ENCODE measurements at places on chromosomes 2 and 18. TPM values are rescaled to one million over a fixed set of nuclear protein-coding genes. Genes with fewer than 3 reads are reported as not detected.
A peak's percentile ranks its signal among the peaks of the same experiment; 100 is the strongest.

DNA sequence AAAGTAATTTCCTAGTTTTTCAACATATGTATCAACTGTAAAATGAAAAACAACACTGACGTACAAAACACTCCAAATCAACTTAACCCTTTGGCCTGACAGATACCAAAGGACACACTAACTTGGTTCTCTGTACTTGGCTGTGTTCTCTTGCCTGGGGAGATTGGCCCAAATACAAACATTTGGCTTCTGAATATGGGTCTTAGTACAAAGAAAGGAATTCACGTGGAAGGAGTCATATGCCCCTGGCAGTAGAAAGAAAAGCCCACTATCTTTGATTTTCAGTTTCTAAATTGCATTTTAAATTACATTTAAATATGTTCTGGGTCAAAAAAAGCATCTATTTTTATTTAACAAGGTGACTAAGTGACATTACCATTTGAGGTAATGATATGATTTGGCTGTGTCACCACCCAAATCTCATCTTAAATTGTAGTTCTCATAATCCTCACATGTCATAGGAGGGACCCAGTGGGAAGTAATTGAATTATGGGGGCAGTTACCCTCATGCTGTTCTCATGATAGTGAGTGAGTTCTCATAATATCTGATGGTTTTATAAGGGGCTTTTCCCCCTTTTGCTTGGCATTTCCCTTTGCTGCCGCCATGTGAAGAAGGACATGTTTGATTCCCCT lies 153.6 kb upstream of the CCDC195 start:
- no peak for DNase-seq

- DNase-seq = no peak
Measured at GRCh38 chr18:37967261-37967660, 401.7 kb upstream of the CELF4 start.

- DNase-seq = no peak
Measured at GRCh38 chr18:267380-267687, 513 bp downstream of the THOC1 start.

DNA sequence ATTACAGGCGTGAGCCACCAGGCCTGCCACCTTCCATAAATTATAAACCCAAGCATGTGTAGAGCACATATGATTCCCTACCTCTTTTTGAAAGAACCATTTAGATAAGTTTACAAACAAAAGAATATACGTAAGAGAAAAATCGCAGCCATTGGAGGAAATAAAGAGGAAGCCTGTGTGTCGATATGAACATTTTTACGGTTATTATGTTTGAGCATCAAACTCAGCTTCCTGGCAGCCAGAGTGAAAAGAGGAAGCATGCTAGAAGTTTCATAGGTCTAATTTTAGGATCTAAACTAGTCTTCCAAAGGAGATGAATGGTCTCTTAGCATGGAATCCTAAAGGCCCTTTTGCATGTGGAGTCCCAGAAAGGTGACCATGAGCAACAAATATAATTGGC lies 104.3 kb downstream of the PLB1 start:
- DNase-seq = no peak

DNA sequence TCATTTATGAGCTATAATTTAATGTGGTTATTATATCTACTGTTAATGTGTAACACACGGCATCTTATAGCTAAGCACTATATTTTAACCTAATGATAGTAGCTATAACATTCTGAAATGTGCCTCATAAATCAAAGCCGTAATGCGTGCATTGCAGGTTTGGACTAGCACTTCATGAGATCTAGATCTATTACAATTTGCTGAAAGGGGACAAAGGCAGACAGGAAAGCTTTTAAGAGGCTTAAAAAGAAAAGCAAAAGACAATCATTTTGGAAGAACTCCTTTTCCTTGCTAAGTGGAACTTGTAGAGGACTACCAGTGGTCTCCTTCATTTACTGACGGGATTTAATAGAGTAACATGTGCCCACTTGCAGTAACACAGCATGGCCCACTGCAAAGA lies 213.1 kb downstream of the NBAS start:
- no peak for DNase-seq

DNA sequence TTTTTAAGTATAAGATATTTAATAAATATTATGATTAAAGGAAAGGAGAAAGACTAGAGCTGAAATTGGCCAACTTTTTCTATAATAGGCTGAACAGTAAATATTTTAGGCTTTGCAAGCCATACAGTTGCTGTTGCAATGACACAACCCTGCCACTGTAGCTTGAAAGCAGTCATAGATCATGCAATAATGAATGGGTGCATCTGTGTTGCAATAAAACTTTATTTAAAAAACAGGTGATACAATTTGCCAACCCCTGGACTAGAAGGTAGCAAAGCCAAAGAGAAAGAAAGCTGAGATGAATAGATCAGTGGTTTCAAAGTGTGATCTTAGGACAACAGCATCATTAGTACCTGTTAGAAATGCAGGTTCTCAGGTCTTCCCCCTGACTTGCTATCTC lies 219.1 kb downstream of the SETBP1 start:
- DNase-seq = no peak

GRCh38 chr2:64766841-64767669 lies 113.3 kb upstream of the SERTAD2 start:
- no peak for DNase-seq

GRCh38 chr18:41767960-41768359 lies 187.1 kb upstream of the PIK3C3 start:
- no peak for DNase-seq

GRCh38 chr18:34809451-34810072 lies 99.5 kb downstream of the DTNA start:
- DNase-seq = peak; percentile 88

DNA sequence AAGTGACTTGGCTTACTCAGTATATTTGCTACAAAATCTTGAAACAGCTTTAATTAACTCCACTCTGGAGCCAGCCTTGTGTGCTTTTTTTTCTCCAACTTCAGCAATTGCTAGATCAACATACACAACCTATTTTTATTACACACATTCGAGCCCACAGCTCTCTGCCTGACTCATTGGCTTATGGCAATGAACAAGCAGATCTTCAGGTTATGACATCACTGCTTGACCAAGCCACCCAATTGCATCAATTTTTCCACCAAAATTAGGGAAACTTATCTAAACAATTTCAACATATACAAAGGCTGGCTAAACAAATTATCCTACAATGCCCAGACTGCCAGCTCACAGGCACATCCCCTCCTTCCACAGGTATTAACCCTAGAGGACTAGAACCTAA lies 39.6 kb upstream of the PDK1 start:
- no peak for DNase-seq

DNA sequence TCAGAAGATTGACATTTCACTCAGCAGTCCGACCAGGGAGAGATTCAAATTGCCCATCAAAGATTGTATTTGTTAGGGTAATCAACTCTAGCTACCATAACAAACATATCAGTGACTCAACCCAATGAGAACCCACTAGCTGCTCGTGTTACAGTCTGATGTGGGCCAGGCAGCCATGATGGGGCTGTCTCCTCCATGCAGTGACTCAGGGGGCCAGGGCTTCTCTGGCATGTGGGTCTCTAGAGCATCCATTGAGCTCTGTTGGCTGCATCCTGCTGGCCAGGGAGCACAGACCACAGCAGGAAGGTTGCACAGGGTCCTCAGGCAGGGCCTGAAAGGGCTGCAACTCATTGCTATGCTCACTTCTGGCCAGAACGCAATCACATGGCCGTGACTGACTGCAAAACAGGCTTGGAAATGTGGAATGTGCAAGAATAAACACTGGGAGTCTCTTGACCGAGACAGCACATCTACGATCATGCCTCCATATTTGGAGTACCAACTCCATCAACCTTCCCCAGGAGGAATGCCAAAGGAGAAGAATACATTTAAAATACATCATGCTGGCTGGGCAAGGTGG lies 216.8 kb downstream of the EIPR1 start:
- no peak for DNase-seq

GRCh38 chr2:206688453-206688852 lies 29.7 kb downstream of the DYTN start:
- DNase-seq = no peak

GRCh38 chr2:68722712-68723111 lies 11.9 kb upstream of the ARHGAP25 start:
- no peak for DNase-seq

The ACMSD gene
- polyA plus RNA-seq = not detected

The PLCL1 gene
- 19.5 TPM for polyA plus RNA-seq

The CCBE1 gene
- polyA plus RNA-seq = 0.48 TPM

The SPC25 gene
- not detected for polyA plus RNA-seq

The SPP2 gene
- not detected for polyA plus RNA-seq

Measured in right cardiac atrium (tissue), 5 donors.